ENCODE measurements at places on chromosomes 7 and 10.
A peak's percentile ranks its signal among the peaks of the same experiment; 100 is the strongest.

DNA sequence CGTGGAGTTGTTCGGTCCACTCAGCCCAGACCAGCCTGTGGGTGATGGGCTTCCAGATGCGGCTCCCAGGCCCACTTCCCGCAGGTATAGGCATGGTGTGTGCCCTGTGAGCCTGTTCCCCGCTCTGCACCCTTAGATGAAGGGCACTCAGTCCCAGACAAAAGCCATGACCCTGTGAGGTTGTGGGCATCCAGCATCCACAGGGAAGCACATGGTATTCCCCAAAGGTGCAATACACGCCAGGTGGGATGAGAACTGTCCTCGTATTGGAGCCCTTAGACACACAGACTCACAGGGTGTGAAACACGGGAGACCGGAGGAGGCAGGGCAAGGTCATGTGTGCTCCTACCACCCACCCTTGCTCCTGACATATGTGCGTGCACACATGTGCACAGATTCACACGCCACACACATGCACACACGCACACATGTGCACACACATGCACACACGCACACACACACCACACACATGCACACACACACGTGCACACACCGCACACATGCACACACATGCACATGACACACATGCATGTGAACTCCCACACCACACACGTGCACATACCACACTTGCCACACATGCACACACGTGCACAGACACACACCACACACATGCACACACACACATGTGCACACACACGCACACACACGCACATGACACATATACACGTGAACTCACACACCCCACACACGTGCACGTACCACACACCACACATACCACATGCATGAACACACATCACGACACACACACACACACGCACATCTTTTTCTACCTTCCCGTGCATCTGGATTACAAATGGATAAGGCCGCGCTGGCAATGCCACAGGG lies 319.4 kb downstream of the WDR37 start:
- DNase-seq, result peak; percentile 1

- DNase-seq, result no peak
These were observed 77.6 kb downstream of the VTI1A start for GRCh38 chr10:112524641-112525040.

- no peak for DNase-seq
These were observed 421.9 kb downstream of the PTPRN2 start for GRCh38 chr7:158165711-158166110.

DNA sequence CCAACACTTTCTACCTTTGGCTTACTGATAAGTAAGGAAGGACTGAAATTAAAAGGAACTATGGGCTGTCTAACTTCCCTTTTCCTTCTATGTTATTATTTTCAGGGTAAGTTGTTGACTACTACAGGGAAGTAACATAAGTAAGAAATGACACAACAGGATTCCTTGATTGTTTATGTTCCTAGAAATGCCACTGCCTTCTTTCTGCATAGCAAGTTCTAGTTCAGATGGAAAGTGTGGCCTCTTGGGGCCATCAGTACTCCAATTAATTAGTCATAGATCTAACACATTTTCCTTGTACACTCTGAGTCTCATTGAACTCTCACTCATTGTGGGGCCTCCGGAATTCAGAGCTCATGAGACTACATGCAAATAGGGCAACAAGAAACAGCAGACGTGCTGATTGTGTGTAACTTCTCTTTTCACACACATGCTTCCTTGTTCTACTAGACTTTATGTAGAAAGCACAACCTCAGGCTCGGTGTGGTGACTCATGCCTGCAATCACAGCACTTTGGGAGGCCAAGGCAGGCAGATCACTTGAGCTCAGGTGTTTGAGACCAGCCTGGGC lies 35.3 kb upstream of the HIBADH start:
- no peak for DNase-seq

GRCh38 chr10:1015688-1016087 lies 10.0 kb downstream of the IDI2 start:
- DNase-seq, result no peak

- DNase-seq, result no peak
These were observed 808.7 kb downstream of the XPNPEP1 start for GRCh38 chr10:109114579-109114978.

GRCh38 chr7:141696348-141696747 lies 5.6 kb downstream of the DENND11 start:
- DNase-seq, result no peak

GRCh38 chr10:60502621-60503020 lies 112.9 kb upstream of the ANK3 start:
- no peak for DNase-seq

- no peak for DNase-seq
These were observed 106.3 kb downstream of the SLIT1 start for GRCh38 chr10:97079448-97079847.

DNA sequence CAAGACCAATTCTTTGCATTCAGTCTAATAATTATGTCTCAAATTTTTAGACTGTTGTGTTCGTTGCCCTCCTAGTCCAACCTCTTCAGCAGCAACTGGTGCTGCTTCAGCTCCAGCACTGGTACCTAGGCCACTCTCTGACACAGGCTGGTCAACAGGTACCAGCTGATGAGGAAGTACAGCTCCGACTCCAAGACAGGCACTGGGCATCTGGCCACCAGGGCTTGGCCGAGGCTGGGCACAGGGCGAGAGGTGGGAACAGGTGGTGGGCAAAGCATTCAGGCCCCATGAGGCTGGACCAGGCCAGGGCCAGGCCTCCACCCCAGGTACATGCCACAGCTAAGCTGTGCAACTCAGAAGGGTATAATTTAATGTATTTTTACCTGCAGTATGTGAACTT lies 151.5 kb upstream of the AGR3 start:
- DNase-seq, result no peak

- DNase-seq, result no peak
These were observed 13.6 kb downstream of the CCSER2 start for GRCh38 chr10:84341983-84342382.

GRCh38 chr7:139854124-139854511 lies 25.1 kb downstream of the TBXAS1 start:
- DNase-seq, result no peak

- DNase-seq, result no peak
These were observed 11.3 kb upstream of the SGPL1 start for GRCh38 chr10:70804421-70804808.

DNA sequence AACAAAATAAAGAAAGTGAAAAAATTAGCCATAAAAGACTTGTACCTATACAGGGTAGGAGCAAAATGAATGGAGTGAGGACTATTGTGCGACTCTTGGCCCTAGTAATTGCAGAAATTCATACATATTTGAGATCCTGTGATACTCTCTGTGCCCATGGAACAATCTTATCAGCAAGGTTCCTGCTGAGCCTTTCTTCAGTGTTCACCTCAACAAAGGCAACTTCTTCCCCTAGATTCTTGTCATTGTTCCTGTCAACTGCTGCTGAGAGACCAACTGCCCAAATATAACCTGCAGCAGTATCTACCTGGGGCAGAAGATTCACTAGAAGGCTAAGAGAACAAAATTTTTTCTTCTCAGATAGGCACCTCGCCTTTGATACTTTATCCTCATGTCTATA lies 187.4 kb downstream of the NEBL start:
- DNase-seq, result no peak

GRCh38 chr7:128962899-128963298 lies 25.2 kb downstream of the IRF5 start:
- no peak for DNase-seq

GRCh38 chr7:149191851-149192250 lies 3.5 kb upstream of the ZNF282 start:
- DNase-seq, result no peak

DNA sequence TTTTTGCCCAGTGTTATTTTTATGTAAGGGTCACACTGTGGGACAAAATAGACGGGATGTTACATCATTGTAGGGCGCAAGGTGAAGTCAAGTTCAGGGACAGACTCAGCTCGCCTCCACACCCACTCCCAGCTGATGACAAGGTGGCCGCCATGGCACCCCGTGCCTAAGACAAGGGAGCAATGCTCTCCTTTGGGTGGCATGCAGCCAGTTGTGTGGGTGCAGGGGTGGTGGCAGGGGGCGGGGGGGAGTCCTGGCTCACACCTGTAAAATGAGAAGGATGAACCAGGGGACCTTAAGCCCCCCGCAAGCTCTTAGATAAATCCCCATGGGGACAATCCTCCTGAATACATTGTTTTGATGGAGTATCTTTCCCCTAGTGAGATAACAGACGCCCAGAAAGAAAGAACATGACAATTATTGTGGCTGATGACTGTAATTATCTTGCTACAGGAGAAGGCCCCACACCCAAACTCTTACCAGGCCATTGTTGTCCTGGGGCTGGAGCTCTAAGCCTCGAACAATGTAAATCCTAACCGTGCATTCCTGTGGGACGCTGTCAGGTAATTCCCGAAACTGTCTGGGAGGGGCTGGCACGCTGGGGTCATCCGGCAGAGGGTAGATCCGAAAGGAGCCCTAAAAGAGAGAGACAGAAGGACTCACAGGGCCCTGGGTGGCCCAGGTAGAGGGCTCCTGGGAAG lies 148.7 kb downstream of the MYOF start:
- DNase-seq, result peak; percentile 83

- DNase-seq, result no peak
These were observed 313.6 kb downstream of the DOCK4 start for GRCh38 chr7:111892588-111892987.

Data from iPS-NIHi11 (cell line).